ENCODE measurements at places on chromosomes 3 and 15. TPM values are rescaled to one million over a fixed set of nuclear protein-coding genes. Genes with fewer than 3 reads are reported as not detected.

GRCh38 chr15:64037966-64038365 lies 8.3 kb downstream of the DAPK2 start:
- DNase-seq = no peak

The GAP43 gene
- 12.8 TPM for total RNA-seq

- DNase-seq = no peak
Observed at GRCh38 chr3:102761766-102762165, 327.0 kb downstream of the ZPLD1 start.

GRCh38 chr3:120763601-120764000 lies 21.1 kb downstream of the GTF2E1 start:
- no peak for DNase-seq

DNA sequence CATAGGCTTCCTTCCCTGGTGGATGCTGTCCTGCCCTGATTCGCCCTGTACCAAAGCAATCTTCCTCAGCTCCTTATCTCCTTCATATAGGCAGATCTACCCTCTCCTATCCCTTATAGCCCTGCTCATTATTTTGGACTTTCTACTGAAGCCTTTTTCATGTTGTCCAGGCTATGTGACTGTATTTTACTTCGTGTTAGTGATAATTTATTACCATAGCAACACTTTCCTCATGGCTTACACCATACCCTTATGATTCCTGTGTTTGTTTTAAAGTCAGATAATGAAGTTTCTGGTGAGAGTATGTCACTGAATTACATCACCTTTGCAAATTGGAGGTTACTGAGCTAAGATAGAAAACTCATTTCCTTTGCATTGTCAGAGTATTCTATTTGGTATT lies 352.6 kb downstream of the NLGN1 start:
- DNase-seq = no peak

GRCh38 chr3:73084170-73084569 lies 22.7 kb downstream of the EBLN2 start:
- DNase-seq = no peak

- DNase-seq = no peak
Observed at GRCh38 chr15:65029736-65030208, 333 bp upstream of the MTFMT start.

- no peak for DNase-seq
Observed at GRCh38 chr15:66741646-66742045, 39.6 kb downstream of the SMAD6 start.

- no peak for DNase-seq
Observed at GRCh38 chr3:63351159-63352007, 73.3 kb downstream of the SYNPR start.

The TRAT1 gene
- not detected for total RNA-seq

The AMT gene
- total RNA-seq = 38.8 TPM

The CFAP44 gene
- 3.7 TPM for total RNA-seq

The NOX5 gene
- total RNA-seq = not detected

GRCh38 chr15:92885224-92886041 lies 14.7 kb upstream of the CHD2 start:
- no peak for DNase-seq

GRCh38 chr3:52044869-52045619 lies 11.3 kb downstream of the DUSP7 start:
- peak; percentile 65 for DNase-seq

The DMXL2 gene
- total RNA-seq = 13.9 TPM

DNA sequence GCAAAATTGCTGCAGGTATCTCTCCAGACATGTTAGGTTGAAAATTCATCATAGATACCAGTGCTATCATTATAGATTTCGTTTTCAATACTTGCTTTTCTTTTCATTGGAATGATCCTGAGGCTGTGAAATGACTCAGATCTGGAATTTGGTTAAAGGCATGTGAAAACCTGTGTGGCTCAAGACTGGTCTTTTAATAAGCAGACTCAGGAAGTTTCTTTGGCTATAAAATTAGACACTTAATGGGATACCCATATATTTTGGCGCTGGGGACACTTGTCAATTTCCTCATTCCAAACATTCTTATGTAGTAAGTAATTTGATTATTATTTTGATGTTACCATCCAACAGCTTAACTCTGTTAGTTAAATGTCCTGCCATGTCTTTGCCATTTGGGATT lies 1041.1 kb upstream of the GBE1 start:
- no peak for DNase-seq

- DNase-seq = no peak
Observed at GRCh38 chr3:22582266-22582665, 620.9 kb upstream of the UBE2E2 start.

- no peak for DNase-seq
Observed at GRCh38 chr3:171028779-171029232, 2.3 kb upstream of the SLC2A2 start.

- no peak for DNase-seq
Observed at GRCh38 chr15:56320316-56320715, 44.9 kb upstream of the TEX9 start.

DNA sequence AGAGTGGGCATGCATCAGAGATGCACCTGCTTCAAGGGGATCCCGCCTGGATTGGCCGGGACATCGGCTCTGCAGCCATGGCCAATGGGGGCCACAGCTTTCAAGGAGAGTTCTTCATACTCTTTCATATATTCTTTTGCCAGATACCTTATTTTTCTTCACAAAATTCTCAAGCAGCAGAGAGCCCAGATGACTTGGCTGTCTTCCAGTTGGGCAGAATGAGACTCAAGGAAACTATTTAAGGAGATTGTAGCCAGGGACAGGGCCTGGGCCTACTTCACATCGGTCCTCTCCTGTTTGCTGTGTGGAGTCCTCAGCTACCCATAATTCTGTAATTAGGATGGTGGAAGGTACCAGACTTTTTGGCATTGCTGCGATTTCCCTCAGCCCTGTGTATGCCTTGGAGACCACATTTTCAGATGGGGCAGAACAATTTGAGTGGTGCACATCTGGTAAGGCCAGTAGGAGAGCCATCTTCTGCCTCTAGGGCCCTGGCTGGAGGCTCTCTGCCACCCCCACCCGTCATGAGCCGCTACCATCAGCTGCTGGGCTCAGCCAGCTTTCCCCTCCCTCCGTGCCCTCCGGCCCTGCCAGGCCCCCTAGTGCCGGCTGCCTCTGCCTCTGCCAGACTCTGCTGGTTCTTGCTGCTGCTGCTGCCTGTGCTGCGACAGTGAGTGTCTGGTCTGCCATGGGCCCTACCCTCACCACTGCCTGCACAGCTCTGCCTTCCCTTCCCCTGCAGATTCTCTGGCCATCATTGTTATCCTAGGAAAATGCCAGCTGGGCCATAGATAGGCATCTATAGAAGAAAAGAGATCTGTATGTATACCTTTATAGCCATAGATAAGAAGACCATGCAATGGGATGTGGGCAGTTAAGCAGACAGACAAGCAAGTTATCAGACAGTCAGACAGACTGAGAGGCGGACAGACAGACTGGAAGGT lies 6.7 kb downstream of the PLIN1 start:
- DNase-seq = peak; percentile 42

- DNase-seq = peak; percentile 45
Observed at GRCh38 chr3:122183893-122184590, 574 bp downstream of the CASR start.

The SLC9A9 gene
- total RNA-seq = 0.48 TPM

The ANXA2 gene
- total RNA-seq = 127 TPM

- no peak for DNase-seq
Observed at GRCh38 chr3:128486205-128486628, 6.8 kb downstream of the GATA2 start.

The GOLGA8J gene
- total RNA-seq = not detected

DNA sequence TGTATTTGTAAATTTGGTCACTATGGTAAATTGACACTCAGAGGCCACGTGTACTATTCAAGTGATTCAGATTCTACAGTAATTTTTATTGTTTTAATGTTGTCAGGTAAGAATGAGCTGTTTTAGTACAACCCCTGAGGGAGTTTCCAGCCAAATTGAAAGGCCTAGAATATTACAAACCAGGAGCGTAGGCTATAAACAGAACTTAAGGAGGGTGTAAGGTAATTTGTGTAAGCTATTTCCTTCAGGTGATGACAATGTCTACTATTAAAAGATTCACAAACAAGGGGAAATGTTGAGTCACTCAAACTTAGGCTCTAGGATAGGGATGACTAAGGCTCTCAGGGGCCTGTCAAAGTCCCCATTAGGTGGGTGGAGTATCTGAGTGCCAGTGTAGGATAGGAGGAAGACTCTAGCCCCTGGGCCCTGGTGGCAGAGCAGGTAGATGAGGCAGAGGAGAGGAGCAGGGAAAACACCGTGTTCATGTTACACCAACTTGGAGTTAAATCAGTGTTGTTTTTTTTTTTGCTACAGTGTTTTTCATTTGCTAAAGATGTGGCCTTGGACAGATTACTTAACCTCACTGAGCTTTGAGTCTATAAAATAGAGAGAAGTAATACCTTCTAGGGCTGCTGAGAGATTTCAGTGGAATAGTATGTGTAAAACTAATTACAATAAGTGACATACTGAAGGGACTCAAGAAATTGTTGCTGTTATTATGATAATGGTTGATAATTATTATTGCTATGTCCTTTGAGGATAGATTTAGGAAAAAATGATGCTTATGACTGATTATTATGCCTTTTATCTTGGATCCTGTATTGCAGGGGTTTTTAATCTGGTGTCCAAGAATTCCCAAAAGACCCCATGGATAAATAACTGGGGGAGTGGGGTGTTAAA lies 10.3 kb downstream of the TM4SF1 start:
- DNase-seq = no peak

GRCh38 chr15:69117431-69117871 lies 43.0 kb upstream of the GLCE start:
- peak; percentile 65 for DNase-seq

- no peak for DNase-seq
Observed at GRCh38 chr15:34883042-34883441, 86.5 kb downstream of the AQR start.

The GHRL gene
- not detected for total RNA-seq

The CSPG4 gene
- 2.0 TPM for total RNA-seq

DNA sequence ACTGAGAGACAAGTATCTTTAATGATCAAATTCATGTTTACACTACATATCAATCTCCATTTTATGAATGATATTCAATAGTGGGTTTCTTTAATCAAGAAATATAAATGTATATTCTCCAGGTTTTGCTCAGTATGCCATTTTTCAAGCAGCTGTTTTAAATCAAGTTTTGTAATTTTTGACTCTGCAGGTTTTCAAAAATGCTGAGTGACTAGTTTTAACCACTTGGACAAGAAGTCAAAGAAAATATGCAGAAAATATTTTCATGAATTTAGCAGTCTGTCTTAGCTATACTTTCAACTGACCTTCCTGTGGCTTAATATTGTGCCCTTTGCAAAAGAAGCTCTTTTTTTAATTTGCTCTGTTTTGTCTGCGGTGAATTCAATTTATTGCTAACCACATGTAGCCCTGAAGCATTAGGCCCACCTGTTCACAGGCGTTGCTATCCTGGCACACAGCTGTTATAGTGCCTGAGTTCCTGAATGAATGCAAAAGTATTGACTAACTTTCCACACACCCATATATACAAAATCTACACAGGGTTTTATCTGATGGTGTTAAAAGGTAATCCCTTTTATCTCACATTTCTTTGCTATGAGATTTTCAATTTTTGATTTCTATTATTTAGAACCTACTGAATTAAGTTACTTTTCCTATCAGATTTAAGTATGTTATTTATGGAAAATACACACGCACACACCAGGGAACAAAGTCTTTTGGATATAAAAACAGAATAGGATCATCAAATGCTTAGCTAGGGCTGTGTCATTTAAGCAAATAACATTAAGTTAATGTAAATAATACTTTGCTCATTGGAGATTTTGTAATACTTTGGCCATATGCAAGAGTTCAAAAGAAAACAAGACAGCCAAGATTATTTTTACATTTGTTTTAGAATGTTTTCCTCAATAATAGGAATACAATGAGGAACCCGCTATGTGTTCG lies 1166.1 kb upstream of the GBE1 start:
- no peak for DNase-seq

The CELF6 gene
- 0.13 TPM for total RNA-seq

GRCh38 chr3:23944007-23944783 lies 891 bp upstream of the NR1D2 start:
- no peak for DNase-seq

GRCh38 chr3:27826448-27826847 lies 104.3 kb upstream of the EOMES start:
- no peak for DNase-seq
